ENCODE measurements at places on chromosomes 3 and 15.

GRCh38 chr15:77384086-77384485 lies 35.8 kb downstream of the PEAK1 start:
- DNase-seq: no peak

- DNase-seq: no peak
These were observed 132.6 kb downstream of the DIPK2A start for GRCh38 chr3:144104186-144104585.

GRCh38 chr15:54990793-54991192 lies 205.9 kb downstream of the RSL24D1 start:
- DNase-seq: no peak

GRCh38 chr15:86155551-86155950 lies 75.9 kb downstream of the AGBL1 start:
- no peak for DNase-seq

DNA sequence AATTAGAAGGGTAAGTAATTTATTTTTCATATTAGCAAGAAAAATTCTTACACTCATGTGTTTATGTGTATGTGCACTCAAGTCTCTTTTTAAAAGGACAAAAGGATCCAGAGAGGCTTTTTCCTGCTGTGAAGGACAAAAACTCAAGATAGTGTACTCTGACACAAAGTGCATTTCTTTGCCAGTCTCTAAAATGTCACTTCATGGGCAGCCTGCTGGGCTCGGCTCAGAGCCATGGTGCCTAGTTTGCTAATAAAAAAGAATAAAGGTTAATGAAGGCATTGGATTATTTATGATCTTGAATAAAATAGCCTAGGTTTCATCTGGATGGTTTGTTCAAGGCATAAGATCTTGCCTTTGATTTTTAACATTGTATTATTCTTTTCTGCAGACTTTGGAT lies 989.0 kb downstream of the TBL1XR1 start:
- DNase-seq: no peak

DNA sequence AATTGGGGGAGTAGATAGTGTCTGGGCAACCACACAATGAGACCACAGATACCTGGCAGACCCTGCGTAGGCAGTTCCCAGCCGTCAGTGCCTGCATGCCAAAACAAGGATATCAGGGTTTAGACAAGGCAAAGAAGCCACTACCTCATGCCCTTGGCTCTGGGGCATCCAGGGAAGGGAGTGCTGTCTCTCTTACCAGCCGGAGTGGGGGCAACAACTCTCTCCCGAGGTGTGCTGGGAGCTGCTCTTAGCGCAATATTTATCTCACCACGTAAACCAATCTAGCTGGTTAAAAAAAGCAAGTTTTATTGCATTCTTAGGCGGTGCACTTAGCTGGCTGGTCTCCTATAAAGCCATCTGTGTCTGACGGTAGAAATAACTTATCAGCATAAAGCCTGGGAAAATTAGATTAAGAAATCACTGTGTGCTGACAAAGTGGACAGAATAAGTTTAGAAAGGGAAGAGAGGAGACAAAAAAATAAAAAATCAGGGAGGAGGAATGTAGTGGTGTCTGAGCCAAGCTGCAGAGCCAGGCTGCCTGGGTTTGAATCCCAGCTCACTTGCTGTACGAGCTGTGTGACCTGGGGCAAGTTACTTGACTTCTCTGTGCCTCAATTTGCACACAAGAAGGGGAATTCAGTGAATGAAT lies 273.2 kb downstream of the PDZRN3 start:
- no peak for DNase-seq

DNA sequence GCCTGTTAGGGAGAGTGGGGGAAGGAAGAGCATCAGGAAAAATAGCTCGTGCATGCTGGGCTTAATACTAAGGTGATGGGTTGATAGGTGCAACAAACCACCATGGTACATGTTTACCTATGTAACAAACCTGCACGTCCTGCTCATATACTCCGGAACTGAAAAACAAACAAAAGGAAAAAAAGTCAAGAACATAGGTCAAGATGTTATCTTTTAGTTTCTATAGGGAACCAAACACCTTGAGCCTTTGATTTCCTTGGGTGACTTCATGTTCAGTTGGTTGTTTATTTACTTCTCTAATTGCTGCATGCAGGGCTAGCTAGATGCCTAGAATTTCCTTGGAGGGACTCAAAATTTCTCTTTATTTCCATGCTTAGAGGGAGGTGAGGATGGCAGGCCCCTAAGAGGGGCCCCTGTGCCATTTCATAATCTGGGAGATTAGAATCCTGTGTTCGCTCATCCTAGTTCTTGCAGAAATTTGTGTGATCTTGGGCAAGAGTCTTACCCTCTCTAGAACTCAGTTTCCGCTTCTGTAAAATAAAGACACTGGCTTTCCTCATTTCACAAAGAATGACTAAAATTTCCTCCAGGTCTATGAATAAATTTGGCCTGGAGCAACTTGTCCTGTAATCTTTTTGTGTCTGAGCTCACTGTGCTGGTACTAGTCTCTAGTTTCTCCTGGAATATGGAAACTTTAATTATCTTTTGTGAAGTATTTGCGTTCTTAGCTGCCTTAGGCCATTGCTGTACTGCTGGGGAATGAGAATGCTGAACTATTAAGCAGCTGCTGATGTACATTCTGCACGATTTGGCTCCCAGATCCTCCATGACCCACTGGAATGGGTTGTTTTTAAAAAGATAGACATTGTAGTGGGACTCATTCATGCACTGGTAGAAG lies 457.5 kb downstream of the EDEM1 start:
- no peak for DNase-seq

GRCh38 chr3:111892070-111892469 lies 33.0 kb downstream of the PHLDB2 start:
- no peak for DNase-seq

GRCh38 chr3:186668426-186668825 lies 2.6 kb downstream of the HRG start:
- no peak for DNase-seq
